ENCODE measurements at places on chromosomes 1 and 21.

DNA sequence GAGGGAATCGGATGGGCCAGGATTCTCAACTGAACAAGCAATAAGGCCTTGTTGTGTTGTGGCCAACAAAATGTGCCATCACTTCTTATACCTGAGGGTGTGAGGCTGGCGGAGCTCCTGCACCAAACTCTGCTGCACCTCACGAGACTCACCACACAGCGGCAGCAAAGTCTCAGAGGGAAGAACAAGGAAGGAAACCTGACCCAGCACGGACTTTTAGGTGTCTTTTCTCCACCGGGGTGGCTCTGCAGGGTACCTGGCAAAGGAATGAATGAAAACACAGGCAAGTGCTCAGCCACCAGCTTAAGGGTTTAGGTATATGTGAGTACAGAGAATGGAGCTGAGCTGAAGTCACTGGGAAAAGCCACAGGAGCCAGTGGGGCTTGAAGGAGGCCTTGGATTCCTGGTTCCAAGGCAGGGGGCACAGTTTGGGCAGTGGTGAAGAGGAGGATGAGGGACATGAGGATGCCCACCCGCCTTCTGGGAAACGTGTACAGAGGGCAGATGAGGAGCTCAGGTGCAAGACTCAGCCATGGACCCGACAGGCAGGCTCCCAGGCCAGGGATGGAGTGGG, 31.1 kb upstream of the HSD3B1 start:
- no peak for DNase-seq

GRCh38 chr1:150160964-150161621, 11.4 kb downstream of the PLEKHO1 start:
- DNase-seq = no peak

GRCh38 chr1:27589841-27590426, 14.0 kb downstream of the AHDC1 start:
- no peak for DNase-seq

- no peak for DNase-seq
These were observed 193.8 kb upstream of the JUN start for GRCh38 chr1:58977598-58977997.

DNA sequence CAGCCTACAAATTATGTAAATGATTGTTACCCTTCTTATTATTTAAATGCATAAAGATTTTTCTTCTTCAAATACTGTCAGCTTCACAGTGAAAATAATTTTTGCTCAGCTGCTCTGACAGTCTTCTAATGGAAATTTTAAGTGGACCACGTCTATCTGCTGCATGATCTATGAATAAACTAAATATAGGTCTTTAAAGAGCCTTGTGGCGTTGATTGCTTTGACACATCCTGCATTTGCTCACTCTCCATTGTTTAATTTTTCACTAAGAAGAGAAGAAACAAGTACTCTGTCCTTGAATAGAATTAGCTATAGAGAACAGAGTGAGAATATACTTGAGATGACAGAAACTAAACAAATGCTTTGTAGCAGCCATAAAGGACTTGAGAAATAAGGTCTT, 826.1 kb downstream of the MRPL39 start:
- no peak for DNase-seq

DNA sequence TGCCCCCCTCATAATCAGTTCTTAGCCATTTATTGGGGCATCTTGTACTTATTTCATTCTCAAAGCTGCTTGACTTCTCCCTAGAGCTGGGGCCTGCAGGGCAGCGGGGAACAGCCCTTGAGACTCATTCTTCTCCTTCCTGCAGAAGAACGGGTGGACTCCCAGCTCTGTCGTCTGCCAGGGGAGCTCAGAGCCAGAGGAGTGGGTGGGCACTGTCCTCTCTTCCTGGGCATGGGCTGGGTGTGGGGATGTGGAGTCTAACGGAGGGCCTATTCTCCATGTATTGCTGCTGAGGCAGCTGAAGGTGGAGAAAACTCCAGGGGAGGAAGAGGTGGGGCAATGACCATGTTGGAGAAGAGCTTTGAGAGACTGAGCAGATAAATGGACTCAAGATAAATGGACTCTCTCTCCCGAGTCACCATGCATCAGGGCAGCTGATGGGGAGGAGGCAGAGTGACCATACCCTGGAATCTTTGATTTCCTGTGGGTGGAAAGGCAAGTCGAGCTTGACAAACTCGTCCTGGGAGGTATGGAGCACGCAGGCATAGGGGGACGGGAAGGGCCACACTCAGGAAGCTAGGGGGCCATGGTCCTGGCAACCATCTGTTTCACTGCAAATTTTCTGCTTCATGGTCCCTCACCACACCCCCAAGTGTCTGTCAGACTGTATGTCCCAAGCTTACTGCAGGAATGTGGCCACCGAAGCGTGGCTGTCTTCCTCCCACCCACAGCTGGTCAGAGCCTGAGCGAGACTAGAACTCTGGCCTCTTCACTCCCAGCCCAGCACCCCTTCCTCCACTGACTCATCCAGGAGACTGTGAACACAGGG, 56.9 kb upstream of the ATP2B4 start:
- DNase-seq = no peak

DNA sequence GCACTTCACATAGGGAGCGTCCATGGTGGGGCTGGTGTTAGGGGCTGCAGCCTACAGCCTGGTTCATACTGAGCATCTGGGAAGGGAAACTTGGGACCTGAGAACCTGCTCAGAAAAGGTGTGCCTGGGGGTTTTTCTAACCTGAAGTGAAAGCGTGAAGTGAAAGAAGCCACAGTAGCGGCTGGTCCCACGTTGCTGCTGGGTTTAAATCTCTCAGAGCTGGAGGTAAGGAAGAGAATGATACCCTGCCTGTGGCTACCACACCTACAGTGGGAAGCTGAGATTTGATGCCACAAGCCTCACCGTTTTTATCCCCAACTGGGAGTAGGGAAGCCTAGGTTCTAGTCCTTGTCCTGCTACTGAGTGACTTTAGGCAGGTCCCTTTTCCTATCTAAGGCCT, 21.0 kb upstream of the FUCA1 start:
- DNase-seq = no peak

GRCh38 chr21:45911806-45912325, 69.7 kb upstream of the COL6A1 start:
- no peak for DNase-seq

GRCh38 chr1:90295534-90295933, 300.6 kb downstream of the ZNF326 start:
- DNase-seq = no peak

- no peak for DNase-seq
These were observed 18.4 kb downstream of the OLIG1 start for GRCh38 chr21:33088384-33088783.

DNA sequence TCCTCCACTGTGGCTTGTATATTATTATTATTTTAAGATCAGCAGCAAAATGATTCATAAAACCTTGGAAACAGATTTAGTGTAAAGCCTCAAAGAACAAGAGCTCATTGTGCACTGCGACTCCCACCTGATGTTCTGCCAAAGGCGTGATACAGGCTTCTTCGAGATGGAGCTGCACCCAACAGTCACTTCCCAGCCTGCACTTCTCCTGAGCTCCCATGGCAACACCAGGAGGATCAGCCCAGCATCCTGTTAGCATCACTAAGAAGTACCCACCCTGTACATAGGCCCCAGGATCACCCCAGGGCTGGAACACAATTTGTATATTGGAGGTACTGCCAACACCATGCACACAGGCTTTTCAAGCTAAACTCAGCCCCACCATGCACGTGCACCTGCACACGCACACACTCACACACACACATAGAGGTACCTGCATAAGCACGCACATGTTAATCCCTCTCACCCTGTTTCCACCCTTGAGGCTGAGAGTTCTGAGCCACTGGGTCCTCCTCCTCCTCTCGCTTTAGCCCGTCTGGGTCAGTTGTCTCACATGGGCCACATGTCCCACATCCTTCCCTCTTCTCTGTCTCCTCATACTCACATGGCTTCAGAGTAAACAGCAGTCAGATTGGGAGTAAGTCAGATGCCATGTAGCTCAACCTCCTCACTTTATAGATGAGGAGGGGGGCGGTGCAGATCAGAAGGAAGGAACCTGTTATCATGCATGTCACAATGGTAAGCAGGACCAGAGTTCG, 281.9 kb upstream of the POU3F1 start:
- DNase-seq = no peak

- DNase-seq = no peak
These were observed 11.4 kb downstream of the FAM89A start for GRCh38 chr1:231028682-231029081.

GRCh38 chr1:39926820-39927219, 25.1 kb upstream of the MYCL start:
- no peak for DNase-seq

DNA sequence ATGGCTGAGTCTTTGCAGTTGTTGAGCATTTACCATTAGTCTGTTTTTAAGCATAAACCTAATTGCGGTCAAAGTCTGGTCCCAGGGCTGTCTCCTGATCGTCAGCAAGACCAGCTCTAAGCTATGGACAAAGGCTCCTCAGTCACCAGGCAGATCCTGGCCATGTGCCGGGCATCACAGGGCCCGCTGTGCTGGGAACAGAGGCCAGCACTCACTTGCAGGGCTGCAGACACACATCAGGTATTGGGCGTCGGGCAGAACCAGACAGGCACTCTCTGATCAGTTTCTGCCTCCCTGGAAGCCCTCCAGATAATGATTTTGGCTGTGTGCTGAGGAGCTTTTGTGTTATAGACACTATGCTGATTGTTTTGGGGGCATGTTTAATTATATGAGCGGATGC, 26.6 kb downstream of the TMEM51 start:
- DNase-seq = no peak

- no peak for DNase-seq
These were observed 14.3 kb downstream of the CHI3L2 start for GRCh38 chr1:111241797-111242196.

DNA sequence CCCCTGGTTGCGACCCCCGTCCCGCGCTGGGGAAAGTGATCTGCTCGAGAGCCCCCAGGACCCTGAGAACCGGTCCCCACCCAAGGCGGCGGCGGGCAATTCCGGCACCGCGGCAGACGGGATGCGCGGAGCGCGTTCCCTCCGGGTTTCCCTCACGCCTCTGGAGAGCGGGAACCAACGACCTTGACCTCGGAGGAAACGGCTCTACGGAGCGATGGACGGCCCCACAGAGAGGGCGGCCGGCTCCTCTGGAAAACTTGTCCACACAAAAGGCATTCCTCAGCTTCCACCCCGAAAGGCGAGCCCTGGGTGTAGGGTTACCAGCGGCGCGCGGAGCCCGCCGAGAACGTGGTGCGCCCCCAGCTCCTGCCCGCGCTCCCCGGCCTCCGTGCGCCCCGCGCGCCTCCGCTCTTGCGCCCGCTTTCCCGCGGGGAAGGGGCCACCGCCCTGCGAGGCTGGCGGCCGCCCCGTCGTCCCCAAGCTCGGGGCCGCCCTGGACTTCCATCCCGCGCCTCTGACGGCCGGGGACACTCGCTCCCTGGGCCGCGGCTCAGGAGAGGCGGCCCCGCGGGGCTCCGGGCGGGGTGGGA, 391 bp upstream of the KIAA1614 start:
- no peak for DNase-seq

- DNase-seq = no peak
These were observed at the start of gene SH3BGR for GRCh38 chr21:39451332-39452206. TSS of gene SH3BGR (plus strand) at chr21:39451970. CDS start at chr21:39452097, 127 bp downstream.

DNA sequence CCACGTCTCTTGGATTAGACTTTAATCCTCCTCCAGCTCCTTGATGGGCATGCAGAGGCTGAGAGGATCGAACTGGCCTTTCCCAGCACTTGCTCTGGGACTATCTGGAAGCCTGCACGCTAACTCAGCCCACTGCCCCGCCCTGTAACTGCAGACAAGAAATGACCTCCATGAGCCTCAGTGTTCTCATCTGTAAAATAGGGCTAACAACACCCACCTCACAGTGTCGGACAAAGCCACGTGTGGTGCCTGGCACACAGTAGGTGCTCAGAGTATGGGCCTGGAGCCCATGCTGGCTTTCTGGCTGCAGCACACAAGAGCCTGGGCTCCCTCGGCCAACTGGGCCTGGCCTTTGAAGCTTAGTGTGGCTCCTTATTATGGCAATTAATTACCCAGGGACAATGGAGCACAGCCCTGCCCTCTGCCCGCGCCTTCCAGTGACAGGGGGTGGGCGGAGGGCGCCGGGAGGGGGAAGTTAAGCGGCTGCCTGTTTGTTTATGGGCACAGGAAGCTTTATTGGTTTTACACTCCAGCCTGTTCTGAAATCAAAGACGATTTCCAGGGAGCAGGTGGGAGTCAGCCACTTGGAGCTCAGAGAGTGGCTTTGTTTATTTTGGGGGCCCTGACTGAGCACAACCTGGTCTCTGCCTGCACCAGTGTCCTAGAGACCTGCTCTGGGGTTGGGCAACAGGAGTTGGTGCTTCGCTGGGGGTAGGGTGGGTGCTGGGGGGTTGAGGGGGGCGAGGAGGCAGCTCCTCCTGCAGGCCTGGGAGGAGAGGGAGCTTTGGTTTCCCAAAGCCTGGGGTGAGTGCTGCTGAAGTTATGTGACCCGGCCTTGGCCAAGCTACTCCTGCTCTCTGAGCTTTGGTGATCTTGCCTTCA, 31.0 kb downstream of the PAX7 start:
- DNase-seq = no peak

- no peak for DNase-seq
These were observed 38.2 kb upstream of the TARDBP start for GRCh38 chr1:10973956-10974881.

- no peak for DNase-seq
These were observed 418.5 kb downstream of the DPYD start for GRCh38 chr1:97502360-97502759.

GRCh38 chr1:54967372-54967771, 13.1 kb upstream of the TMEM61 start:
- no peak for DNase-seq

- no peak for DNase-seq
These were observed 25.8 kb downstream of the PTPN14 start for GRCh38 chr1:214525535-214526019.

Data from stimulated activated CD8-positive, alpha-beta memory T cell treated with anti-CD3 and anti-CD28 coated beads, Interleukin-4, amount 100 ng/mL, for 1 hour (primary cell).